ENCODE measurements at places on chromosomes 2 and 18. TPM values are rescaled to one million over a fixed set of nuclear protein-coding genes. Genes with fewer than 3 reads are reported as not detected.

SP140 gene
- 316 TPM for total RNA-seq

DHRS9 gene
- 3.3 TPM for total RNA-seq

CNRIP1 gene
- not detected for total RNA-seq

HMSD gene
- 9.1 TPM for total RNA-seq

THSD7B gene
- not detected for total RNA-seq

DNA sequence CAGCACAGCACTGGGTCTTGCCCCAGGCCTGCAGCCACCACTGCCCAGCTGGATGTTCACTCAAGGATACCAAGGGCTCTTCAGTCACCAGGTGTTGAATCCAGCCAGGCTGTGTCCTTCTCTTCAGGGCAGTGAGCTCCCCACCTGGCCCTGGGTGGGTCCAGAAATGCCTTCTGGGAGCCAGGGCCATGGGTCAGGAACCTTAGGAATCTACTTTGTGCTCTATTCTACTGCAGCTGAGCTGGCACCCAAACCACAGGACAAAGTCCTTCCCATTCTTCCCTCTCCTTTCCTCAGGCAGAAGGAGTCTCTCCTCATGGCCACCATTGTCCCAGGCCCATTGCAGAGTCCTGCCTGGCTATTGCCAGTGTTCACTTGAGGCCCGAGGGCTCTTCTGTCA is 13.0 kb downstream of the STRADB start:
- H3K36me3 ChIP-seq = peaks cover 49% of the 10 kb centered on the region
- no peak overlapping the region for H3K27ac ChIP-seq
- no peak for DNase-seq

DNA sequence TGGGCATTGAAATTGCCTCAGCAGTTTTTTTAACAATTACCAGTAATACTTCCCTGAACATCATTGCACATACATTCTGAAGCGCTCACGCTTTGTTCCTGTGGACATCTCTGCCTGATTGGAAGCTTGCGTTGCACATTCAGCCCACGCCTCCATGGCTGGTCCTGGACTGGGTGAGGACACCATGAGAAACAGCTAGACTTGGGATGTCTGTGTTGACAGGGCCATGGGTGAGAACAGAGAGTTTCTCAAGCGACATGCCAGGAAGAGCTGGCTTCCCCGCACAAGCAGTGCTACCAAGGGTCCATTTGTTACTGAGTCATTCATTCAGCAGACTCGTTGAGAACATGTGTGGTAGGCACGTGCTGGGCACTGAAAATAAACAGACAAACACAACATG is 166.3 kb downstream of the GBX2 start:
- H3K27ac ChIP-seq = no peak overlapping the region
- no peak overlapping the region for H3K4me3 ChIP-seq
- H3K27me3 ChIP-seq = no peaks in the 10 kb centered on the region
- no peaks in the 10 kb centered on the region for H3K4me1 ChIP-seq
- no peaks in the 10 kb centered on the region for H3K36me3 ChIP-seq
- DNase-seq = no peak

- no peaks in the 10 kb centered on the region for H3K36me3 ChIP-seq
- peak overlapping the region; percentile 58 for H3K27ac ChIP-seq
- DNase-seq = no peak
- H3K27me3 ChIP-seq = no peaks in the 10 kb centered on the region
- peaks cover 15% of the 10 kb centered on the region for H3K4me1 ChIP-seq
These were observed 1700.5 kb upstream of the TMEFF2 start for GRCh38 chr2:193895226-193895625.

- no peaks in the 10 kb centered on the region for H3K27me3 ChIP-seq
- H3K4me1 ChIP-seq = no peaks in the 10 kb centered on the region
- no peak overlapping the region for H3K4me3 ChIP-seq
- H3K36me3 ChIP-seq = peaks cover 43% of the 10 kb centered on the region
These were observed 92.2 kb downstream of the STPG4 start for GRCh38 chr2:47062681-47063537.

DNA sequence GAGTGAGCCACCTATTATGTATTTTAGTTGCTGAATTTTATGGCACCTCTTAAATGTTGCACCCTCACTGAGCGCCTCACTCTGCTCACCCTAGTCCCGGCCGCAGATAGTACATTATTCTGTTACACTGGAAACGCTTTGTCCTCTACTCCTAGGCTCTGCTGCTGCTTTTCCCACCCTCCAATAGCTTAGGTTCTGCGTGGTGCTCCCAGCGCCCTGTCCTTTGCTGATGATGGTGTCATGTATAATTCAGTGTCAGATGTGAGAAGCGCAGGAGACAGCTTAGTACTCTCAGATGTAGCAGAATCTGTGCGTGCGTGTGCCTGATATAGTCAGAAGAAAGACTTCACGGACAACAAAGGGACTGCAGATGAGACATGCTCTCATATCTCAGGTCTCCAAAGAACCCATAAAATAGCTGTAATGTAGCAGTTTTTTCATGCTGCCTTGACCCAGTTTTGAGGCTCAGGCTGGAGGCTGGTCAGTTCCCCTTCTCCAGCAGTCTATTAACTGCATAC is 1.4 kb upstream of the REEP1 start:
- no peak for DNase-seq
- H3K27ac ChIP-seq = no peak overlapping the region
- peaks cover 15% of the 10 kb centered on the region for H3K4me1 ChIP-seq
- peak overlapping the region; percentile 26 for H3K4me3 ChIP-seq

GRCh38 chr2:111930409-111930808 is 32.0 kb downstream of the MERTK start:
- no peak overlapping the region for H3K27ac ChIP-seq
- H3K36me3 ChIP-seq = no peaks in the 10 kb centered on the region
- H3K4me3 ChIP-seq = no peak overlapping the region
- H3K4me1 ChIP-seq = peaks cover 10% of the 10 kb centered on the region

- peaks cover 36% of the 10 kb centered on the region for H3K36me3 ChIP-seq
- H3K4me3 ChIP-seq = no peak overlapping the region
- DNase-seq = no peak
These were observed 50.2 kb downstream of the ACVR1 start for GRCh38 chr2:157825885-157826284.

- peak overlapping the region; percentile 52 for H3K4me3 ChIP-seq
- no peak overlapping the region for H3K27ac ChIP-seq
- peaks cover 48% of the 10 kb centered on the region for H3K4me1 ChIP-seq
- peaks cover 44% of the 10 kb centered on the region for H3K27me3 ChIP-seq
- peaks cover 25% of the 10 kb centered on the region for H3K36me3 ChIP-seq
These were observed 7.4 kb downstream of the EPAS1 start for GRCh38 chr2:46304635-46305034.

- H3K27me3 ChIP-seq = peaks cover 21% of the 10 kb centered on the region
- no peaks in the 10 kb centered on the region for H3K4me1 ChIP-seq
- H3K4me3 ChIP-seq = no peak overlapping the region
- no peak overlapping the region for H3K27ac ChIP-seq
- H3K36me3 ChIP-seq = no peaks in the 10 kb centered on the region
- DNase-seq = no peak
These were observed 116.0 kb downstream of the LIPG start for GRCh38 chr18:49677762-49678413.

DNA sequence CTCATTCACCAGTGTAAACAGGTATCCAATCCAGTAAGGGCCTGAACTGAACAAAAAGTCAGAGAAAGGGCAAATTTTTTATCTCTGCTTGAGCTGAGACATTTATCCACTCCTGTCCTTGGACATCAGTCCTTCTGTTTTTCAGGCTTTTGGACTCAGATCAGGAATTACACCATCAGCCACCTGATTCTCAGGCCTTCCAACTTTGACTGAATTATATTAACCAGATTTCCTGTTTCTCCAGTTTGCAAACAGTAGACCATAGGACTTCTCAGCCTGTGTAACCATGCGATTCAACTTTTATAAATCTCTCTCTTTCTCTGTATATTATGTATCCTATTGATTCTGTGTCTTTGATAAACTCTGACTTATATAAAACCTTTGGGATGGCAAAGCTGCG is 289.3 kb upstream of the CDH2 start:
- H3K4me3 ChIP-seq = no peak overlapping the region
- no peak for DNase-seq
- H3K4me1 ChIP-seq = no peaks in the 10 kb centered on the region
- no peaks in the 10 kb centered on the region for H3K27me3 ChIP-seq
- no peak overlapping the region for H3K27ac ChIP-seq

DNA sequence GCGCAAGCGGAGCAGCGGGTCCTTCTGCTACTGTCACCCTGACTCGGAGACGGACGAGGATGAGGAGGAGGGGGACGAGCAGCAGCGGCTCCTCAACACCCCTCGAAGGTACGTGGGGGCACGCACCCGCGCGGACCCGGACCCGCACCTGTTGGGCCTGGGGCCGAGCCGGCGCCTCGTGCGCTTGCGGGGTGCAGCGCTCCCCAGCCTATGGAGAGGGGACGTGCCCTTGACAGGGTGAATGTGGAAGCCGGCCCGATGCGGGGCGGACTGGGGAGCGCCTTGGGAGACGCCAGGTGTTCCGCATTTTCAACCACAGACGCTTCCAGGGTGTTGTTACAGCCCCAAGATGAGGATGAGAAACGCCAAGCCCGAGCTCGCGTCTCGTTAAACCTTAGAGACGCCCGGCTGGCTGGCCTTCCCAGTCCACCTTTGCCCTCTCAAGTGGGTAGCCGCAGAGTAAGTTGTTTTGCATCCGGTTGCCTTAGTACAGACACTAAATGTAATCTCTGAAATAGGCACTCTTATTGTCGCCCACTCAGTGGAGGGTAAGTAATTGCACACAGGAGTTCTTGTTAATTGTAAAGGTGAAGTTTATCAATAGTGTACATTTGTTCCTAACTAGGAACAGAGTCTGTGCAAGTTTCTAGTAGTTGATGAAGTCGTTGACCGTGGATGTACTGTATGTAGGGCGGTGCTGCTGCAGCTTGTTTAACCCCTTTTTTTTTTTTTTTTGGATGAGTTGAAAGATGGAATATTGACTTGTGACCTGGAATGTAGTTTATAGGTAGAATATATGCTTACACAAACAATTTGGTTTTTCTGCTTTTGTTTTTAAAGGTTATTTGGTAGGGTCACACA is 815 bp downstream of the GMCL1 start:
- H3K27ac ChIP-seq = peak overlapping the region; percentile 48
- peaks cover 49% of the 10 kb centered on the region for H3K4me1 ChIP-seq
- peak overlapping the region; percentile 84 for H3K4me3 ChIP-seq
- peak; percentile 47 for DNase-seq

DNA sequence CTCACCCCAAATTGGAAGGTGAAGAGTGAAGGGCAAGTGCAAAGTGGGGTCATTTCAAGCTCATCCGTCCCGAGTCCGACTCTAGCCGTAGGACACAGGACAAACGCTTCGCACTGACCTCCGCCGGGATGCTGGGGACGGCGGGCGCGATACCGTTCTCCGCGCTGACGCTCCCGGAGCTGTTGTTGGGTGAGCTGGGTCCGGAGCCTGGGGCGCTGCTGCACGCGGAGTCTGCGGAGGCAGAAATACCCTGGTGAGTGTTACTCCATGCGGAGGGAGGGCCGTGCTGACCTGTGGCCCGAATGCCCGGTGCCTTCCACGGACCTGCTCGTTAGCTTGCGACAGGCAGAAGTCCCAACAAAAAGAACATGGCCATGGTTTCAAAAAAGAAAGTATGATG is 261.3 kb downstream of the HDAC4 start:
- peaks cover 3% of the 10 kb centered on the region for H3K4me1 ChIP-seq
- no peaks in the 10 kb centered on the region for H3K27me3 ChIP-seq
- peaks cover 71% of the 10 kb centered on the region for H3K36me3 ChIP-seq
- no peak for DNase-seq
- H3K4me3 ChIP-seq = no peak overlapping the region

DNA sequence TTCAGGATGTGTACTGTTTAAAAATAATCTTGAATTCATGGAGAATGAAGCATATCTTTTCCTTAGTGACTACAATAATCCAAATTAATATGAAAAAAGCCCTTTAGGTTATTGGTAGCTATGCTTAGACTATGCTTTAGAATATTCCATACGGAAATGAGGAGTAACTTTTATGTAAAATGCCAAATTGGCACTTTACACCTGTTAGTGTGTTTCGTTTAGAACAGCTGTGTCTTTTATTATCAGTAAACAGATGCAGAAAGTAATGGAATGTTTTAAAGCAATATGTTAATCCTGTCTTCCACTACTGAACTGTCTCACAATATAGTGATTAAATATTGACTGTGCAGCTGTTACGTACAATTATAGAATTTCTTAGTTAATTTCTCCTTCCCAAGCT is 129.6 kb downstream of the PMS1 start:
- no peak overlapping the region for H3K4me3 ChIP-seq
- no peak for DNase-seq
- H3K36me3 ChIP-seq = no peaks in the 10 kb centered on the region
- H3K27me3 ChIP-seq = peaks cover 18% of the 10 kb centered on the region
- no peaks in the 10 kb centered on the region for H3K4me1 ChIP-seq

DNA sequence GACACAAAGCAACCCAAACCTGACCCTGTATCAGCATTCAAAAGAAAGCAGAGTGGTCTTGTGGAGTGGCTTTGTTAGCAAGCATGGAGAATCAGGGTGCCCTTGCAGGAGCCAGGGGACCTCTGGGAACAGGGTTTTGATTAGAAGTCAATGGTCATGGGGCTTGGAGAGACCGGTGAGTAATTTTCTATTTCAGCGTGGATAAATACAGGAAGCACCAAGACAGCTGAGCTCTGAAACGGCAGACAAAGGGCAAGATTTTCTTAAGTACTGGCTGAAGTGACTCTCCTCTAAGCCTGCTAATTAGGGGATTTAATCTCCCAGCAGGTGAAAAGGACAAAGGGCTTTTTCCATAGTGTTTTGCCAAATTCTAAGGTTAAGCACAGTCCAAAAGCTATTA is 78.0 kb upstream of the GAREM1 start:
- H3K27me3 ChIP-seq = peaks cover 25% of the 10 kb centered on the region
- no peak for DNase-seq
- H3K27ac ChIP-seq = no peak overlapping the region

DNA sequence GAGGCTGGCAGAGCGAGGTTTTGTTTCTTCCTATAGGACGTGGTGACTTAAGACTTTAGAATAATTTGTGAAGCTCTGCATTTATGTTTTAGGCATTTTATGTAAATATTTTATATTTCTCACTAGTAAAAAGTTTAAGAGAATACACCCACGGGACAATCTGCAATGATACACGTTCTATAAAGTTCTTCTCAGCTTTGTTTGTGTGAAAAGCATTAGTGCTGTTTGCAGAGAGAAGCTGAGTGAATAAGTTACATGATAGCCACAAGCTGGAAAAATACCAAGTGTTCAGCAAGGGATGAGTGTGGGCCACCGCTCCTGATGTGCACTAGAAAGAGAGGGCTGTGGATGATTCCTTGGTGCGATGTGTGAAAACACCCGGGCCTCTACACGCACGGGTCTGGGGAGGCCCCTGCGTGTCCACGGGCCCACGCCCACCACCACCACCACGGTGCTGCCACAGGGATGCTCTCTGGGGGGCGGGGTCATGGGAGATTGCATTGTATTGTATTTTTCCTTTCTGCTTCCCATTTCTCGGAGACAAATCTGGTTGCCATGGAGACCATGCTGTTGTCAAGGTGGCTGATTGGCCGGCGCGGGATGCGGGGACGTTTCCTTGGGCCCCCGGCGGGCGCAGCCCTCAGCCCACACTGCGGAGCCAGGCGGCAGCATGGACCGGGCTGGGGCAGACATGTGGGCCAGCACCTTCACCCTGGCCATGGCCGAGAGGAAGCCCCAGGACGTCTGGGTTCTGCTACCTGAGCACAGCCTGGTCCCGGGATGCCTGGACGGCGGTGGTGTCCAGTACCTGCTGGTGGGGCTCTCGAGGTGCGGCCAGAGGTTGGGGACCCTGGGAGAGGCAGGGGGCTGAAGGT is at the start of gene RTP5:
TSS of gene RTP5 (plus strand) at position 643 of the 875 bp plus-strand sequence. CDS start at position 671, 28 bp downstream.
- H3K36me3 ChIP-seq = peaks cover under 1% of the 10 kb centered on the region
- no peak within 1 kb of the TSS for H3K4me3 ChIP-seq
- peaks cover 34% of the 10 kb centered on the region for H3K4me1 ChIP-seq
- peaks cover 15% of the 10 kb centered on the region for H3K27me3 ChIP-seq
- no peak for DNase-seq
- H3K27ac ChIP-seq = no peak within 1 kb of the TSS

- H3K36me3 ChIP-seq = no peaks in the 10 kb centered on the region
- H3K4me1 ChIP-seq = no peaks in the 10 kb centered on the region
- no peaks in the 10 kb centered on the region for H3K27me3 ChIP-seq
- H3K4me3 ChIP-seq = no peak overlapping the region
- H3K27ac ChIP-seq = no peak overlapping the region
These were observed 184.8 kb upstream of the SOX11 start for GRCh38 chr2:5507367-5507766.
